ENCODE measurements at places on chromosomes 3 and 15.

DNA sequence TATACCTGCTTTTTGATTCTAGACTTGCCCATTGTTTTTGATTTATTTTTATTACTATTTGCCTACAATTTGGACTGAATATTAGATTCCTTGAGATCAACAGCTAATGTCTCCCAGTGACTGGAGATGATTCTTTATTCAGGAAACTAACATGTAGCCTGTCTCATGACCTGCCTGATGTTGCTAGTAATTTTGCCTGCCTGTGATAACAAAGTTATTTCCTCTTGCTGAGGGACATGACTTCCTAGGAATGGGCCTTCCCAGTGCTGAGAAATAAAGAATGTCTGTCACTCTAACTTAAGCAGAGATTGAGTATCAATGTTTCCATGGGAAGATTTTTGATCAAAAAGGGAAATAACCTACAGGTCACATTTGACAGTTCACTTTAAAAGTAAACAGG is 13.4 kb upstream of the NPHP3 start:
- H3K4me1 ChIP-seq, result no peaks in the 10 kb centered on the region
- H3K36me3 ChIP-seq, result no peaks in the 10 kb centered on the region
- H3K27ac ChIP-seq, result no peak overlapping the region
- no peak for DNase-seq
- H3K27me3 ChIP-seq, result peaks cover 53% of the 10 kb centered on the region
- no peak overlapping the region for H3K4me3 ChIP-seq

DNA sequence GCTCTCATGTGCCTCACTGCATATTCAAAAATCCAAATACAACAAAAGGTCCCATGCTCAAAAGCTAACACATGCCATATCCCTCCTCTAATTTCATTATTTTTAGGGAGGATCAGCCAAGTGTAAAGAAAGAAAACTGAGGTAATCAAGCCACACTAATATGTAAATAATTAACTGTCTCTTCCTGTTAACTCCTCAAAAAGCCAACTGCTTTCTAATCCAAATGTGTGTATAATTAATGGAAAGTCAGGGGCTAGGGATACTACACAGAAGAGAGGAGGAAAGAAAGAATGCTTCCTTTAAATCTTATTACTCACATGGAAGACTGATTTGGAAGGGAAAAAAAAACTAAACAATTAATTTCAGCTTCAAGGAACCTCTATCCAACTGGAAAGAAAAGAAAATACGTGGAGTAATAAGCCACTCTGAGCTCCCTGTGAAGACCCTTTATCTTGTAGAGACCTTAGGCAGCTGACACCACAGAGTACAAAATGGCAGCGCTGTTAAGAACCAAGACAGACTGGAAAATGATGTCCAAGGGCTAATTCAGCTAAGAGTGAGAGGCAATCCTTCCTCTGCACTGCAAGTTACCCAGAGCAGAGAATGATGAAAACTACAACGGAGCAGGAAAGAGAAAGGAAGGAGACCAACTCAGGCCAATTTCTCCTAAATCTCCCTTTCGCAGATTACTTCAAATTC is 56.8 kb downstream of the ZNF148 start:
- H3K4me1 ChIP-seq, result peaks cover 27% of the 10 kb centered on the region
- no peak overlapping the region for H3K27ac ChIP-seq
- no peaks in the 10 kb centered on the region for H3K36me3 ChIP-seq

DNA sequence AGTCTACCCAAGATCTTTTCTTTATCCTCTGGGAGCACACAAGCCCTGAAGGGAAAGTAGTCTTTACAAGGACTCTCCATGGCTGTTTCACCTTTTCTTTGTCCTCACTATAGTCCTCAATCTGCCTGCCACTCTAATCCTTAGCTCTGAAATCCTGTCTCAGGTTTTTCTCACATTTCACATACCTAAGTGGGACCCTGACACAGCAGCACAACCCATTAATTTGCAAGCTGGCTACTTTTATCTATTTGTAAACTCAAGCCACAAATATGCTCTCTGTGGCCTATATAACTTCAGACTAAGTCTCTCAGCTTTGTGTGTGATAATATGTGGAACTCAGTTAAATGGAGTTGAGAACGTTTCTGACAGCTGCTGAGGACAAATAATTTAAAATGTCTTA is 19.8 kb downstream of the SIN3A start:
- H3K4me1 ChIP-seq, result peaks cover 43% of the 10 kb centered on the region
- peaks cover 10% of the 10 kb centered on the region for H3K36me3 ChIP-seq
- no peak overlapping the region for H3K4me3 ChIP-seq

GRCh38 chr15:76936671-76937070 is 5.1 kb downstream of the RCN2 start:
- no peak for DNase-seq
- no peak overlapping the region for H3K4me3 ChIP-seq
- peaks cover 38% of the 10 kb centered on the region for H3K4me1 ChIP-seq
- H3K36me3 ChIP-seq, result peaks cover 14% of the 10 kb centered on the region
- H3K27me3 ChIP-seq, result no peaks in the 10 kb centered on the region

- no peak for DNase-seq
- no peak overlapping the region for H3K27ac ChIP-seq
- no peaks in the 10 kb centered on the region for H3K36me3 ChIP-seq
- no peak overlapping the region for H3K4me3 ChIP-seq
- H3K27me3 ChIP-seq, result peaks cover 3% of the 10 kb centered on the region
Observed at GRCh38 chr15:94052711-94053110, 178.7 kb upstream of the MCTP2 start.

DNA sequence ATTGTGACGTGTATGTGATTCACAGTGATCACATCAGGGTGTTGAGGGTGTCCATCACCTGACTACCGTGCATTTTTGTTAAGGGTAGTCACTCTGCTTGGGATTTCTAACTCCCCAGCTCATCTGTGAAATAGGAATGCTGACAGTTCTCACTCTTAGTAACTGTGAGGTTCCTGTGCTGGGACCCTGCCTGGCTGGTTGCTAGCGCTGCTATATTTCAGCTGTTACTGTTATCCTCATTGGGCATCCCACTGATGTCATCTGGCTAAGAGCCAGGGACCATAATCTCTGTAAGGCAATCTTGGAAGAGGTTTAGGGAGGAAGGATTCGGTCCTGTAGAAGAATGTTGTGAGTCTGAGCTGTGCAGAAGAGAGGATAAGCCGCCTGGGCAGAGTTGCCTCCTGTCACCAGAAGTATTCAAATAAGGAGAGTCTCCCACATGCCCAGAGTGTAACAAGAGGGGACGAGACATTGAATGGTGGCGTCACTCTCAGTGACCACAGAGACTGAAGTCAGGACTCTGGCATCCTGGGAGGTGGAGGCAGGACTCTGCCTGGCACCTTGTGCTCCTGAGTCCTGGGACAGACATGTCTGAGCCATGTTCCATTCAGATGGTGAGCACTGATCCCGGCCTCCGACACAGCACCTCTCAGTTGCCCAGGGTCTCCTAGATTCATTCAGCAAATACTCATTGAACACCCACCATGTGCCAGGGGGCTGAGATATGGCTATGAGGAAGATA is 52.2 kb downstream of the FBLN2 start:
- H3K36me3 ChIP-seq, result no peaks in the 10 kb centered on the region
- peaks cover 4% of the 10 kb centered on the region for H3K27me3 ChIP-seq
- H3K4me3 ChIP-seq, result no peak overlapping the region
- H3K27ac ChIP-seq, result no peak overlapping the region

DNA sequence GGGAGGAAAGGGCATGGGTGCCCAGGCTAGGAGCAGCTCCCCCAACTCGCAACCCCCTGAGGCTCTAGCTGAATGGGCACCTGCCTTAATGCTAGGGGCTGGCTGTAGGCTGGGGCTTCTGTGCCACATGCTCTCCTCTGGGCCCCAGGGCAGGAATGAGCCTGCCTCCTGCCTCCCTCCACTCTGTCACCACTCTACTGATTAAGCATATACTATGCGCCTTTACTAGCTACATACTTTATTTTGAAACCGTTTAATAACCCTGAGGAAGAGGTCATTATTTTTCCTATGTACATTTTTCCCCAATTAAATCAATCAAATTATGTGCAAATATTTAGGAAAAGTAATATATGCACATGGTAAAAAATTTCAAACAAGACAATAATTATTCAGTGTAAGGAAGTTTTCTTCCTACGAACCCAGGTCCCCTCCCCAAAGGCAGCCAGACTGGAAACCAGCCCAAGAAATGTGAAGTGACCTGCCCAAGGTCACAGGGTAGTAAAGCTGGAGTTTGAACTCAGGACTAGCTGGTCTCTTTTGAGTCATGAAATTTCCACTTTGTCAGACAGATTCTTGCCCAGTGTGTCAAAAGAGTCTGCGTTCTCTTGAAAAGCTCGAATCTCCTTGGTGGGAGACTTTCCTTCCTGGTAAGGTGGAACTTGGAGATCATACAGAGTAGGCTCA is 122.5 kb downstream of the DNAJB8 start:
- H3K27me3 ChIP-seq, result no peaks in the 10 kb centered on the region
- DNase-seq, result no peak
- peaks cover 11% of the 10 kb centered on the region for H3K4me1 ChIP-seq
- no peaks in the 10 kb centered on the region for H3K36me3 ChIP-seq
- no peak overlapping the region for H3K4me3 ChIP-seq

DNA sequence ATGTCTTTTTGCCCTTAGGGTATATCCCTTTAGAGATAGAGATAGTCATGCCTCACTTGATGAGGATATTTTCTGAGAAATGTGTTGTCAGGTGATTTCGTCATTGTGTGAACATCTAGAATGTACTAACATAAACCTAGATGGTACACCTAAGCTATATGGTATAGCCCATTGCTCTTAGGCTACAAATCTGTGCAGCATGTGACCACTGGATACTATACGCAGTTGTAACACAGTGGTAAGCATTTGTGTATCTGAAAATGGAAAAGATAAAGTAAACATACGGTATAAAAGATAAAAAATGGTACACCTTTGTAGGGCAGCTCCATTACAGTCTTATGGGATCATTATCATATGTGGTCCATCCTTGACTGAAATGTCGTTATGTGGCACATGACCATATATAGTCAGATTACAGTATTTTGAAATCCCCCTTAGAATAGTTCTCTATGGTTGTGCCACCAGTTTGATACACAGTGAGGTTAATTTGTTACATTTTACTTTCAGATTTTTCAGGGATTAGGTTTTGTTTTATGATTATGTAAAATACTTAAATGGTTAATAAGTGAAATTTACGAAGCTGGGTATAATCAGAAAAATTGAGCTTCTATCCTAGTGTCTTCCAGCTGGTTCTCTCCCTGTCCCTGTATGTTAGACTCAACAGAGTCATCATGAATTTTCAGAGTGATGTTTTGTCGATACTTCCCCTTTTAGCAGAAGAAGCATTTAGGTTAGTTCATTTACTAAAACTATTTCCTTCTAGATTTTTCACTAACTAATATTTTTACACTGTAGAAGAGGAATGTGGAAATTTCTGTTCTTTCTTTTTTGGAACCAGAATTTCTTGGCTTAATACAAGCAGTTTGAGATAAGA is 12.8 kb downstream of the SETD5 start:
- no peaks in the 10 kb centered on the region for H3K27me3 ChIP-seq
- peak overlapping the region; percentile 25 for H3K4me3 ChIP-seq
- H3K27ac ChIP-seq, result no peak overlapping the region

DNA sequence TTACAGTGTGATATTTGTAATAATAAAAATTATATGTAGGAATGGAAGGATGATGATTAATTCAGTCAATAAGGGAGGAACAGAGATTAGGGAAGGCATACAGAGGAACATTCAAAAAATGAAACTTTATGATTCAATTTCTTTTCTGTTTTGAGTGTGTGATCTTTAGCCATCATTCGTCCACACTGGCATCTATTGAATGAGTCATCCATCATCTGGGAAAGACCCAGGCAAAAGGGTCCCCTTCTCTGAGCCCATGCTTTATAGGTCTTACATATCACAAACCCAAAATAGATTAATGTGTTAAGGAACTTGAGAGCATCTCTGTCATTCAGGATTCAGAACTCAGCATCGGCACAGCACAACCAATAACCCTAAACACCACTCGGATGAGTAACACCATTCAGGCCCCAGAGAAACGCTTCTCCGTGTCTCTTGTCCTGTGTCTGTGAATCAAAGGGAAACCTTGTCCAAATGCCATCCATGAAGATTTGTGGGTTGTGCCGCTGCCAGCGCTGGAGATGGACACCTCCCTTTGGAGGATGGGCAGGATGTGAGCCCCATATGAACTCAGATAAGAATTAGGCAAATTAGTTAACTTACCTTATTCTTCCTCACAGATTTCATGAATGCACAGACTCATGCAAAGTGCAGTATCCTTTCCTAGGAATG is 21.7 kb upstream of the TPM1 start:
- H3K4me3 ChIP-seq, result no peak overlapping the region
- H3K36me3 ChIP-seq, result no peaks in the 10 kb centered on the region
- H3K4me1 ChIP-seq, result no peaks in the 10 kb centered on the region
- no peak for DNase-seq

DNA sequence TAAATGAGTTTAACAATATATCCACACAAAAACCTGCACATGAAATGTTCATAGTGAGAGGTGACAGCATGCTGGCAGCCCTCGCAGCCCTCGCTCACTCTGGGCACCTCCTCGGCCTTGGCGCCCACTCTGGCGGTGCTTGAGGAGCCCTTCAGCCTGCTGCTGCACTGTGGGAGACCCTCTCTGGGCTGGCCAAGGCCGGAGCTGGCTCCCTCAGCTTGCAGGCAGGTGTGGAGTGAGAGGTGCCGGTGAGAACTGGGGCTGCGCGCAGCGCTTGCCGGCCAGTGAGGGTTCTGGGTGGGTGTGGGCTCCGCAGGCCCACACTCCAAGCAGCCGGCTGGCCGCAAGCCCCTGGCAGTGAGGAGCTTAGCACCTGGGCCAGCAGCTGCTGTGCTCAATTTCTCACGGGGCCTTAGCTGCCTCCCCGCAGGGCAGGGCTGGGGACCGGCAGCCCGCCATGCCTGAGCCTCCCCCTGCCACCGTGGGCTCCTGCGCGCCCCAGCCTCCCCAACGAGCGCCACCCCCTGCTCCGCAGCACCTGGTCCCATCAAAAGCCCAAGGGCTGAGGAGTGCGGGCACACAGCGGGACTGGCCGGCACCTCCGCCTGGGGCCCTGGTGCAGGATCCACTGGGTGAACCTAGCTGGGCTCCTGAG is 3.4 kb downstream of the CCDC13 start:
- H3K27ac ChIP-seq, result no peak overlapping the region
- peaks cover 9% of the 10 kb centered on the region for H3K4me1 ChIP-seq
- no peak overlapping the region for H3K4me3 ChIP-seq
- no peaks in the 10 kb centered on the region for H3K27me3 ChIP-seq
- H3K36me3 ChIP-seq, result no peaks in the 10 kb centered on the region

GRCh38 chr15:65375871-65376607 is 1.8 kb downstream of the IGDCC3 start:
- no peaks in the 10 kb centered on the region for H3K36me3 ChIP-seq
- peaks cover 17% of the 10 kb centered on the region for H3K4me1 ChIP-seq
- peaks cover 52% of the 10 kb centered on the region for H3K27me3 ChIP-seq
- no peak for DNase-seq
- peak overlapping the region; percentile 0 for H3K4me3 ChIP-seq

All from naive thymus-derived CD8-positive, alpha-beta T cell (primary cell).